Caco-2 (cell line): ENCODE measurements at places on chromosomes 16 and 17.
A peak's percentile ranks its signal among the peaks of the same experiment; 100 is the strongest.

- no peak for DNase-seq
Measured at GRCh38 chr17:5226940-5227878, 7.5 kb downstream of the SCIMP start.

DNA sequence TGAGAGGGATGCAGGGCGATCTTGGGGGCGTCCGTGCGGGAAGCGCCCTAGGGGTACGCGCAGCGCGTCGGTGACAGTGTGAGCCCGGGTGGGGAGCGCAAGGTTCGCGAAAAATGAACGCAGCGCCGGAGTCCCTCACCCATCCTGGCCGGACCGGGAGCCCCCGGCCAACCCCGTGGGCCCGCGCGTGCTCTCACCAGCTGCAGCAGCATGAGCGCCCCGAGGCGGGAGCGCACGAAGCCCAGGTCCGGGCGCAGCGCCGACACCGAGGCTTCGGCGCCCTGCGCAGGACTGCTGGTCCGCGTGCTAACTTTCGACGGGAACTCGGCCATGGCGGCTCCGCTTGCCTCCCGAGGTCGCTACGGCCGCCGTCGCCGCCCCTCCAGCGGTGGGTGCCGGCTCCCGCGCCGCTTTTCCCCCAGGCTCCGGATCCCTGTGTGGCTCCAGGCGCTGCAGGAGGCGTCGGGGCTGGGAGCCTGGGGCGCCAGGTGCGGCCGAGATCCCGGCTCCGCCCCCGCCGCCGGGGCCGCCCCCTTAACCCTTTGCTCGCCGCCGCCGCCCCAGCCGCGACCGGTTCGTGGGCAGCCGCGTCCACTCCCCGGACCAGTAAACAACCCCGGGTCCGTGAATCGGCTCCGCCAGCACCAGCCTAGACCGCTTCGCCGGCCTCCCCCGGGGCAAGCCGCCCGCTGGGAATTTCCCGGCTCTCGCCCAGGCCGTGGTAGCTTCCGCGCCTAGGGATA lies at the start of gene PLLP:
PLLP (minus strand) TSS at position 464 of the 743 bp plus-strand sequence; CDS start at position 332, 132 bp downstream.
- peak; percentile 77 for DNase-seq

DNA sequence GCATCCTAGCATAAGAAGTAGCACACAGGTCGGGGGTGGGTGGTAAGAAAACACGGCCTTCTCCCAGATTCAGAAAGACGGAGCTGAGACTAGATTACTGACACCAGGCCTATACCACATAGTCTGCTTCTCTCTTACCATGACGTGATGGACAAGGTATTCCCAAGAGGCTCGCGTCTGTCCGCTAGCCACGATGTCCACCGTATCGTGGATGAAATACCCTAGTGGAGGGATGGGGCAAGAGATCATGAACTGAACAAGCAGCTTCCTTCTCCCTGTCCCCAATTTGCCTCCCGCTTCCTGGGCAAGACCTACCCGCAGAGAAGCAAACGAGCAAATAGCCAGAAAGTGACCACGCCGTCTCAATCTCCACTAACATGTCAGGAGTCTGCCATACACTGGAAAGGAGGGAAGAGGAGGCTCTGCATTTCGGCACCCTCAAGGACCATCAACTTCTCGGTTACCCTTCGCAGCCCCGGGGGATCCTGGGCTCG lies 820 bp downstream of the TLCD1 start:
- peak; percentile 78 for DNase-seq

- no peak for DNase-seq
Measured at GRCh38 chr17:29837531-29837930, 92.5 kb downstream of the SSH2 start.

DNA sequence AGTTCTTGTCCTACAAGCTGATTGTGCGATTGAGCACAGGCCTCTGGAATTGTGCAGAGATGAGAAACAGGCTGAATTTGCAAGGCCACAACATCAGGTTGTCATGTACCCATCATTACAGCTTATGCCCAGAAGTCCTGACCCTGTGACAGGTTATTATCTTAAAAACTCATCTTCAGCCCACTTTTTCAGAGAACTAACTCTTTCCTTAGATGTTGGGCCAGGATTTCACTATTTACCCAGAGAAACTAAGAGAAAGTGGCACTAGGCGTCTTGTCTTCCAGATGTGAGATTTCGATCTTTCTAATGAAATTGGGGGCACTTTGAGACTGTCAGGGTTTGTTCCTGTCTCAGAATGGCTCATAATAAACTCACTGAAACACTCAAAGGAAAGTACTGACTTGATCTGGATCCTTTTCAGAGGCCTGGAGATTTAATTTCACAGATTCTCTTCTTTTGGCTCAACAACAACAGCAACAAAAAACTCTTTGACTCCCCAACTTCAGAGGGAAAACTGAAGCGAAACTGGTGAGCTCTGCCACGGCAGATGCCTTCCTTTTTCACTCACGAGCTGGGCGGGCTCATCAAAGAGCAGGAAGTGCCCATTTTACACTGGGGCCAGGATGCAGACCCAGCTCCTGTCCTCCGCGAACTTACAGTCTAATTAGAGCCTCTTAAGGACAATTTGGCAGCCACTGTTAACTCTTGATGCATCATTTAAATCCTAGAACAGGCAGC lies 17.7 kb upstream of the SLC12A3 start:
- DNase-seq = peak; percentile 12
